ENCODE measurements at places on chromosomes 4 and X.
A peak's percentile ranks its signal among the peaks of the same experiment; 100 is the strongest.

DNA sequence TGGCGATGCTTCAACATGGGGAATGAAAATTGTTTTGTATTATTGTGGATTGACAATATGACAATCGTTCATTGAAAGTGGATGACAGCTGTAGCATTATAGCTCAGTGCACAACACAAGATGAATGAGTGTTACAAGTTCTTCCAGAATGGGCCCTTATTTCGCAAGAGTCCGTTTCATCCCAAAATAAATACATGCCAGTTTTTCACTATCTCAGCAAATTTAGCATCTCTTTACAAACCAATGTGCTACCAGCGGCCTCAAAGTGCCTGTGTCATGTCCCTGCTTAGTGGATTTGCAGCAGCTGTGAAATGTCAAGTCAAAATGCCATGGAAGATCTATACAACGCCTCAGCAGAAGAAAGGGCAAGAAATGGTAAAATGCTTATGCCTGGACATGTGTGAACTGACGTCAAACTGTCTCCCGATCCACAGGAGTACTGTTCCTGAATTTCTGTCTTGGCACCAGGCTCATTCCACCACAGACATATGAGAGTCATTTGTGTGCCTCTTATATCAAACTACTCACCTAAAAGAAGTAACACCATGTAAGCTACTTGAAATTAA is 109.6 kb downstream of the MAML3 start:
- DNase-seq, result no peak

GRCh38 chrX:70834589-70834988 is 73.9 kb downstream of the TEX11 start:
- DNase-seq, result no peak

- DNase-seq, result no peak
These were observed 27.0 kb downstream of the METAP1 start for GRCh38 chr4:99022566-99022965.

DNA sequence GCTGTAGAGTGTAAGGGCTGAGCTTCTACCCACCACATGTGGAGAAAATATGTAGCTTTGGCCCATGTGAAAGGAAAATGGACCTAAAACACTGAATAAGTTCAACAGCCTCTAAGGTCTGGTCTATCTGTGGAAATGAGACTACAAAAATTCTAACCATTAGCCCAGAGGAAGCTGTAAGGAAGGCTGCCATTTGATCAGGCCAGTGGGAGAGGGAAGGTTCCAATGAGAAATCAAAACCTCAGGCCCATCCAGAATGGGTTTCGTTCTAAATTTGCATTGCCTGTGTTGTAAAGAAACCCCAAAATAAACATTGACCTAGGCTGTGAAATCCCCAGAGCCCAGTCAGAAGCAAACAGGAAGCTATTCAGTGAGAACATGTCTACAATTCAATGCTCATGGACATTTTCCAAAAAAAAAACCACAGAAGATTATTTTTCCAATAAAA is 320.4 kb upstream of the SLC7A11 start:
- DNase-seq, result no peak

- no peak for DNase-seq
These were observed 83.3 kb downstream of the EFNB1 start for GRCh38 chrX:68912113-68912512.

DNA sequence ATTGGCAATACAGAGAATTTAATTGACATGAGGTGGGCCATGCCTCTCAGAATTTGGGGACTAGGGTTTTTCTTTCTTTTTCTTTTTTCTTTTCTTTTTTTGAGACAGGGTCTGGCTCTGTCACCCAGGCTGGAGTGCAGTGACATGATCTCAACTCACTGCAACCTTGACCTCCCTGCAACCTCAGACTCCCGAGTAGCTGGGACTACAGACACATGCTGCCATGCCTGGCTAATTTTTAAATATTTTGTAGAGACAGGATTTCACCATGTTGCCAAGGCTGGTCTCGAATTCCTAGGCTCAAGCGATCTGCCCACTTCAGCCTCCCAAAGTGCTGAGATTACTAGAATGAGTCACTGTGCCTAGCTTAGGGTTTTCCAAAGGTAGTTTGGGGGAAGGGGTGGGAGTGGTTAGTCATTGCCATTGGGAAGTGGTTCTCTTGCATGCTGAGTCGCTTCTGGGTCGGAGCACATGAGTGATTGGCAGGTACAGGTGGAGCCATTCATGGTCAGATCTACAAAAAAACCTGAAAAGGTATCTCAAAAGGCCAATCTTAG is 54.5 kb downstream of the MID2 start:
- DNase-seq, result no peak

DNA sequence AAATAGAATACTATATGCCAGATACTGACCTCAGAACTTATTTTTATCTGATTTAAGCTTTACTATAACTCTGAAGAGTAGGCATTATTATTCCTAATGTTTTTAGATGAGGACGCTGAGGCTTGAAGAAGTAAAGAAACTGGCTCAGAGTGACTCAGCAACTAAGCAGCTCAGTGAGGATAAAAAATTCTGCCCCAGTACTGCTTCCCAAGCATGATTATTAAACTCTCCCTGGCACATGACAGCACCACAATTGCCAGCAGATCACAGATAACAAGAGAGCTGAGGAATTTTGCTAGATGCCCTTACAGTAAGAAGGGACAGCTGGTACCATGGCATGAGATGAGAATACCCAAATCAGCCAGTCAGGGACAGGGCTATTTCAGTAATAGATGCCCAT is 219.4 kb downstream of the NKX6-1 start:
- DNase-seq, result no peak

DNA sequence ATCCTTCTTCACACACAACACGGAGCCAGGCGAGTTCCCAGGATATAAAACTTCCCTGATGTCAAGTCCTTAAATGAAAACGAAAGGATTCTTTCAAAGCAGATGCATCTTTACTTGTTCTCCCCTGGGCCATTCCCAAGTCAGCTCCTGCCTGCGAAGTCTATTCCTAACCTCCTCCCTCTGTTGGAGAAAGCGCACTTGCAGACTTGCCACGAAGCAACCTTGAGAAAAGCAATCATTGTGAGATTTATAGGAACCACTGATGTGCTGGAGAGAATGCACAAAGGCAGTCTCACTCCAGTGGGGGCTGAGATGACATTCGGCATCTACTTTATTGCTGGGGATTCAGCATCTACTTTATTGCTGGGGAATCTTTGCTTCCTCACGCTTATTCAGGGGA is 155.7 kb downstream of the NSUN7 start:
- no peak for DNase-seq

DNA sequence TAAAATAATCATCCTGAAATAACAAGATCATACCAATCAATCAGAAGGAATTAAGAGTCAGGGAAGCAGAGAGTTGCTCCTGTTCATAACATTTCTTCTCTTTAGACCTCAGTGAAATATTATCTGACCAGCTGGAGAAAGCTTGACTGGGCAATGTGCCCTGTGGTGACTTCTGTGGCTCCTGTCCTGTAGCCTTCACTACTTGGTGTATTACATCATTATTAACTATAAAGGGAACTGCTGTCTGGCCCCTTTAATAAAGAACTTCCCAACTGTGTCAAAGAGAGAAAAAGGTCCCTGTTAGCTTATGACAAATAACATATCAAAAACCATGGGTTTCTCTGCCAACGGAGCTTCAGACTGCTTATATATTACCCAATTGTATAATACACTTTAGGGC is 18.0 kb downstream of the OPHN1 start:
- DNase-seq, result no peak

- DNase-seq, result no peak
These were observed 53.7 kb downstream of the SMIM31 start for GRCh38 chr4:164807611-164808010.

DNA sequence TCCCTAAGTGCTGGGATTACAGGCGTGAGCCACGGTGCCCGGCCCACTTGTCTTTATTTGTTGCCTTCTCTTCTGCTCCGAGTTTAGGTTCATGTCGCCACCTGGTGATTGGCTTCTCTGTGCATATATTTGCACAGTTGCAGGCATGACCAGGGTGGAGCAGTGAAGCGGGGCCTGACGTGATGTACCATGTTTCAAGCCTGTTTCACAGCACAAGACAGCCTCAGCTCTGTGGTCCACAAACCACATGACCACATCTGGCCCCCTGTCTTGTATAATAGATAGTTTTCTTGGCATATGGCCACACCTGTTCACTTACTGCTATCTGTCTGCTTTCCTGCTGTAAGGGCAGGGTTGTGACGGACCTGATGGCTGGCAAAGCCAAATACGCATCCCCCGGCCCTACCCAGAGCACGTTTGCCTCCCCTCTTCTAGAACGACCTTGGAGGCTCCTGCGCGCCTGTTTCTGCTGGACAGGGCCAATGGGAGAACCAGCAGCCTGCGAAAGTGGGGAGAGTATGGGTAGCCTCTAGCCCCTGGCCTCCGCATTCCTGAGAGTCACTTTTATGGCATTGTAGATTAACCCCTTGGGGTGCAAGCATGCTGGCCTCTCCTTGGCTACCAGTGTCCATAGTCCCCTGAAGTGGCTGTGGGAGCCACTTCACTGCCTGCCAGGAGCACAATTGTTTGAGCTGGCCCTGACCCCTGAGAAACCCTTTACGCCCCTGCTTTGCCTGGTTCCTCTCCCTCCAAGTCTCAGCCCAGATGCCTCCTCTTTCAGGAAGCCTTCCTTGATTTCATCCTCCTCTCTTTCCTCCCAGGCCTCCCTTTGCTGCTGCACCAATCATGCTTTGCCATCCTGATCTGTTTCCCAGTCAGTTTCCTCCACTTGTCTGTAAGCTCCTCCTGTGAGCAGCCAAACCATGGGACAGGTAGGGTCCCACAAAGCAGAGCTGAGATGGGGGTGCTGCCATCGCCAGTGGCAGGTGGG is 6.0 kb upstream of the SH3TC1 start:
- no peak for DNase-seq

GRCh38 chrX:55135171-55135570 is 46.4 kb downstream of the PAGE2 start:
- peak; percentile 1 for DNase-seq

- DNase-seq, result no peak
These were observed 34.8 kb downstream of the EGF start for GRCh38 chr4:109947457-109947856.

DNA sequence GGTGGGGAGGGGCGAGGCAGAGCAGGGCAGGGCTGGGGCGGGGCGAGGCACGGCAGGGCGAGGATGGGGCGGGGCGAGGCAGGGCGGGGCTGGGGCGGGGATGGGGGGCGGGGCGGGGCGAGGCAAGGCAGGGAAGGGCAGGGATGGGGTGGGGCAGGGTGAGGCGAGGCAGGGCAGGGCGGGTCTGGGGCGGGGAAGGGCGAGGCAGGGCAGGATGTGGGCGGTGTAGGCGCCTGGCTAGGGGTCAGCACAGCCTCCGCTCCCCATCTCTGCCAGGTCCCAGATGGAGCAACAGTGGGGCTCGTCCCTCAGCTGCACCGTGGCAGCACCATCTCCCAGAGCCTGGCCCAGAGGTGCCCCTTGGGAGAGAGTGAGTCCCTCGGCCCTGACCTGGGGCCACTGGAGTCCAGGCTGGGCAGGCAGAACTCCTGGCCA is 4.2 kb upstream of the SRPK3 start:
- no peak for DNase-seq

- DNase-seq, result no peak
These were observed 72.1 kb downstream of the CAMK2D start for GRCh38 chr4:113689394-113689793.

- DNase-seq, result peak; percentile 16
These were observed 854 bp downstream of the RNF113A start for GRCh38 chrX:119870626-119871131.

- no peak for DNase-seq
These were observed 109.3 kb upstream of the KLHL13 start for GRCh38 chrX:118225711-118226428.

- DNase-seq, result no peak
These were observed 29.5 kb upstream of the C4orf54 start for GRCh38 chr4:99687120-99687519.

GRCh38 chr4:88226143-88226542 is 58.2 kb downstream of the PPM1K start:
- DNase-seq, result no peak

DNA sequence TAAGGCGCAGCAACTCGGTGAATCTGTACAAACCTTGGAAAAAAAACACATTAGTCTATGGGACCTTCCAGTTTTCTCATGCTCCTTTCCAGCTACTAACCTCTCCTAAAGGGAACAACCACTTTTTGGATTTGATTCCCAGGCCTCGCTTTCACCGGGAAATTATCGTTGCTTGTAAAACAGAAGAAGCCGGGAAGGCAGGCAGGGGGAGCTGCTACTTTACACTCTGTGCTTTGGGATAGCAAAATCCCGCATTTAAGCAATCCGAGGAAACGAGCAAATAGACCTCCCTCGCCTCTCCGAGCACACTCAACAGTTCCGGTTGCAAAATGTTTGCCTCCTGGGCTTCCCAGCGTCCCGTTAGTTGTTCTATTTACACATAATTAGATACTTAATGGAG is 1.2 kb downstream of the CD38 start:
- DNase-seq, result no peak

DNA sequence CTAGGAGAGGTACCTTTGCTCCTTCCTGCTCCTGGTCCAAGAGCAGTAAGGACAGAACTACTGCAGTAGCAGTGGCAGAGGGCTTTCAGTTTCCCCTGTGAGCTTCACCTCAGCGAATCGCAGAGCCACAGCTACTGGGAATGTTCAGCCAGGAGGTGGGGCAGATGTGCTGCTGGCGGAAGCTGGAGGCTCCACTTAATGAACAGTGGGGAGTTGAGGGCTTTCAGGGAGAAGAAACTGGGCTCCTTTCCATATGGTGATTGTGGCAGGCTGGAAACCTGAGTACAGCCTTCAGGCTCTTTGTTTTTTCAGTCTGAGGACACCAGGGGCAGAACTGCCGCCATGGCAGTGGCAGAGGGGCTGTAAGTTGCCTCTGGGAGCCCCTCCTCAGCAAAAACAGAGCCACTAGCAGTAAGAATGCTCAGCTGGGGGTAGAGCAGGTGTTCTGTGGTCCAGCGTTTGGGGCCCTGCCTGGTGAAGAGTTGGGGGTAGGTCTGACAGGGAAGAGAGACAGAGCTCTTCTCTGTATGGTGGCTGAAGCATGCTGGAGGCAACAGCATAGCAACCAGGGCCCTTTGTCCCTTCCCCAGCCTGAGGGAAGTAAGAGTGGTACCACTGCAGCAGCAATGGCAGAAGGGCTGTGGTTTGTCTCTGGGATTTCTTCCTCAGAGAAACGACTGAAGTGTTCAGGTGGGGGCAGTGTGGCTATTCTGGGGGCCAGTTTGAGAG is 106.0 kb upstream of the GRXCR1 start:
- DNase-seq, result no peak

- no peak for DNase-seq
These were observed 770.2 kb downstream of the FSTL5 start for GRCh38 chr4:161393602-161394001.

DNA sequence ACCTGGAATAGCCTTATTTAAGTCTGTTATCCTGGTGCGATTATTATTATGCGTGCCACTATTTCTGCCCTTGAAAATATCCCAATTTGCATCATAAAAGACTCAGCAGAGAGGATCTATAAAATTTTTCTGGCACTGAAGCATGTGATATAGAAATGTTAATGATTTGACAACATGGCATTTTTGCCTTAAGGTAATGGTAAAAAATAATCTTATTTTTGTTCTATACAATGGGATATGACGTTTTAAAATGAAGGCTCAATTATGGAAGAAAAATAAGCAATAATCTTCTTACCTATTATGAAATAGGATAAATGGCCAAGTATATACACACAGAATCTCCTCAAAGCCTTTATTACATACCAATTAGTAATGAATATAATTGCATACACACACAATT is 113.5 kb downstream of the PDGFC start:
- DNase-seq, result no peak

- DNase-seq, result no peak
These were observed 45.8 kb downstream of the OSTC start for GRCh38 chr4:108696160-108696559.

GRCh38 chrX:10755439-10756334 is 135.3 kb upstream of the MID1 start:
- DNase-seq, result no peak

GRCh38 chrX:19731307-19731820 is 156.0 kb downstream of the SH3KBP1 start:
- no peak for DNase-seq
